ENCODE measurements at places on chromosomes 16 and 17.

- no peak for DNase-seq
Measured at GRCh38 chr17:16439303-16439791, 24.0 kb downstream of the TRPV2 start.

- DNase-seq, result peak; percentile 47
Measured at GRCh38 chr17:58172369-58173071, 5.7 kb downstream of the OR4D2 start.

- no peak for DNase-seq
Measured at GRCh38 chr16:75243667-75244224, 7.7 kb downstream of the BCAR1 start.

- DNase-seq, result no peak
Measured at GRCh38 chr16:89484041-89484501, 6.3 kb downstream of the ANKRD11 start.

DNA sequence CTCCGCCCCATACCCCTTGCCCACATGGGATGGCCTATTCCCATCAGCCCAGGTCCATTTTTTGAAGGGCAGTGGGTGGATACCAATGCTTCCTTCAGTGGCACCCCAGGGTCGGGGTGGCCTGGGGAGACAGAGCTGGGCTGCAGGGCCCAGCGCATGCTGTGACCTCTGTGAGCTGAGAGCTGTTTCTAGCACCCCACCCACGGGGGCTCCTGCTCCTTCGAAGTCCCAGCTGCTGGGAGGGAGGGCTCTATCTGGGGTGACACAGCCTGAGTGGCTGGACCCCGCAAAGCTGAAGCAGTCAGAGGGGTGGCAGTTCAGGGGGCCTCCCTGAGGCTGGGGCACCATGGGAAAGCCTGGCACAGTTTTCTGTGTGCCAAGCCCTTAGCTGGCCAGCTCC, 10.7 kb downstream of the PAM16 start:
- DNase-seq, result no peak

GRCh38 chr16:7330709-7331108, 1.9 kb upstream of the RBFOX1 start:
- no peak for DNase-seq

- no peak for DNase-seq
Measured at GRCh38 chr16:802914-803753, 2.6 kb upstream of the GNG13 start.

DNA sequence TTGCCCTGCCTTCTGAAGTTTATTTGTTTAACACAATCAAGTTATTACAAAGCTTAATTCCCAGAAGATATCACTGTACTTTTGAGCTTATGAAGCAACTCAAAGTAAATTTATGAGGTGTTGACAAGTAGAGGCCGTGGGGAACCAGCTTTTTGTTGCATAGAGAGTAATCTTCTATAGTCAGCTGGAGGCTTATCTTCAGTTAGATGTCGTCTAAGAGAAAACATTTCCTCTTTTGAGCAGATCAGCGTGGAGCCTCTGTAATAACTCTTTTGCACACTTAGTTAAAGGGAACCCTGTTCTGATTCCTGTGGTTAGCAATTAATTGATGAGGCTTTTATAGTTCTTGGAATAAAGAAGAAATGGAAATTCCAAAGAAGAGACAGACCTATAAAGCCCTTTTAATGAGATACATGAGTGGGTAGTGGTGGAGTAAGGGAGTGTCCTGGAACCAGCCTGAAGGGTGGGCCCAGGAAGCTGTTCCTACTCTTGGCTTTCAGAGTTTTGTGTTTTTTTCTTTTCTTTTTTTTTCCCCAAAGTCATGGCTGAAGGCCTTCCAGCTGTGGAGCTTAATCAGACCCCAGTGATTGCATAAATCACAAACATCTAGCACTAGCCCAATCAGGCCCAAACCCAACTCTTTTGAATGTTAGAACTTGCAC, 28.9 kb upstream of the MAP3K14 start:
- DNase-seq, result no peak

DNA sequence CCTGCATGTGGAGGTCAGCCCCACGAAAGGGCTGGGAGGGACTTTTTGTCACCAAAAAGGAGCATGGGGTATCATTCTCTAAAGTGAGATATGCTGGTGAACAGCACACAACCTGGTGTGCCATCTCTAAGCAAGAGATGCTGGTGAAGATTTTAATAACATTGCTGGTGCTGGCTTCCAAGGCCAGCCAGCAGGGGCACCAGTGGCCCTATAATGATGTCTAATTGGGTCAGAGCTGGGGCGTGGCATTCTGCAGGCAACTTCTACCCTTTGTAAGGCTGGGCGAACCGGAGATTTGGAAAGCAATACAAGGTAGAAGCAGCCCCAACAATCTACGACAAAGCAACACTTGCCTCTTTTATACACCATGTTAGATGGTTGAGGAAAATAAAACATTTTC, 16.8 kb downstream of the SDR42E1 start:
- no peak for DNase-seq

DNA sequence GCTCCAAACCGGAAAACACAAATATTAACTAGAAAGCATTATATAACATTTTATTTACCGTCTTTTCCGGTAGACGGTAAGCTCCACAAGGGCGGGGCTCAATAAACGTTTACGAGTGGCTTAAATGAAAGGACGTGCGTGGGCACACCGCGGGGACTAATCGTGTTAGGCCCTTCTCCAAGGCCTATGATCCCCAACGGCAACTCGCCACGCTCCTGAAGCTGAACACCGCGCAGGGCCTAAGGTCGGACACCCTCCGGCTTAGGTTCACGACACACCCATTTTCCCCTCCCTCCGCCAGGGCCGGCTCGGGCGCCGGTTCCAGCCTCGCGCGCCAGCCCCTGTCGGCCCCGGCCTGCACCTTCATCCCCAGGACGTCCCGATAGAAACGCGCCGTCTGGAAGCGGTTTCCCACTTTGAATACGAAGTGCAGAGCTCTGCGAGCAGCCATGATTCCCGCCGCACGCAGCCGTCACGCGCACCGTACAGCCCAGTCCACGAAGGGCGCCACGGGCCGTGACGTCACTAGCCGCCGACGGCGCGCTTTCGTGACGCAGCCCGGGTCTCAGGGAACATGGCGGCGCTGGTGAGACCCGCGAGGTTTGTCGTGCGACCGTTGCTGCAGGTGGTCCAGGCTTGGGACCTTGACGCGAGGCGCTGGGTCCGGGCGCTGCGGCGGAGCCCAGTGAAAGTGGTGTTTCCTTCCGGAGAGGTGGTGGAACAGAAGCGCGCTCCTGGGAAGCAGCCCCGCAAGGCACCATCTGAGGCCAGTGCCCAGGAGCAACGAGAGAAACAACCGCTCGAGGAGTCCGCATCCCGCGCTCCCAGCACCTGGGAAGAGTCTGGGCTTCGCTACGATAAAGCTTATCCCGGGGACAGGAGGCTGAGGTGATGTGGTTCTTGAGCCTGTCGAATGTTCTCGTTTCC, at the start of the genes GLOD4 and MRM3:
TSS of gene GLOD4 (minus strand) at position 476 of the 927 bp plus-strand sequence. CDS start at position 451, 25 bp downstream.
TSS of gene MRM3 (plus strand) at position 549 of the 927 bp plus-strand sequence. CDS start at position 575, 26 bp downstream.
- DNase-seq, result peak; percentile 91

- no peak for DNase-seq
Measured at GRCh38 chr16:26642047-26642664, 424.6 kb upstream of the C16orf82 start.

GRCh38 chr17:75809631-75810111, 25.1 kb downstream of the UNK start:
- no peak for DNase-seq

- no peak for DNase-seq
Measured at GRCh38 chr17:77769215-77769614, 189.3 kb upstream of the TNRC6C start.

DNA sequence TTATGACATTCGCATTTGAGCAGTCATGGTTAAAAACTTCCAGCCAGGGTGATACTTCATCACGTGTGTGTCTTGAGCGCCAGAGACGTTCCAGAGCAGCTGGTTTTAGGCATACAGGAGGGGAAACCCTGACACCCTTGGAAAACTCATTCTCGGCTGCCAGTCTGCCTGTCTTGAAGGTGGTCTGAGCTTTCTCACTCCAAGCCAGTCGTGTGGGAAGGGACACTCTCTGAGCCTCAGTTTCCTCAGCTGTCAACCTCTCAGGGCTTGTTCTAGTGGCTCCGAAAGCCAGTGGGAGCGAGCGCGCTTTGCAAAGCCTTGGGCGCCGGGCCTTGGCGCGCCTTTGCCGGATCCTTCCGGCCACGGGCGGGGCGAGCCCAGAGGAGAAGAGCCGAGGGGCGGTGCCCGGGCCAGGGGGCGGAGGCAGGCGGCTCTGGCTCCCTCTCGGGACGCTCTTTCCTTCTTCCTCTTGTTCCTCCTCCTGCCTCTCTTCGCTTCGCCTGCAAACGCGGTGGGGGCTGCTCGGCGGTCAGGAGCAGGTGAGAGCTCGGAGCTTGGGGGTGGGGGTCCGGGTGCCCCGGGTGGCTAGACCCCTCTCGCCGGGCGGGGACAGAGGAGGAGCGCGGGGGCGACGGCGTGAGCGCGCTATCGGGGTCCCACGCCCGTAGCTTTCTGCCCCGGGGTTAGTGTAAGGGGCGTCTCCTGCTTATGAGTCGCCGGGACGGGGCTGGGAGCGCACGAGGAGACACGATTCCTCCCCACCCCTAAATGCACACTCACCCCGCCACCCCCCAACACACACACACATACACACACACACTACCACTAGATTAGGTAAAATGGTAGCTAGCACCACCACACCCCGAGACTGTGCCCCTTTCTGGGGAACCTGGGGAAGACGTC, at the start of gene LDAF1:
TSS of gene LDAF1 (plus strand) at position 467 of the 903 bp plus-strand sequence. CDS start 2,509 bp downstream, outside the sequence.
- DNase-seq, result peak; percentile 87

DNA sequence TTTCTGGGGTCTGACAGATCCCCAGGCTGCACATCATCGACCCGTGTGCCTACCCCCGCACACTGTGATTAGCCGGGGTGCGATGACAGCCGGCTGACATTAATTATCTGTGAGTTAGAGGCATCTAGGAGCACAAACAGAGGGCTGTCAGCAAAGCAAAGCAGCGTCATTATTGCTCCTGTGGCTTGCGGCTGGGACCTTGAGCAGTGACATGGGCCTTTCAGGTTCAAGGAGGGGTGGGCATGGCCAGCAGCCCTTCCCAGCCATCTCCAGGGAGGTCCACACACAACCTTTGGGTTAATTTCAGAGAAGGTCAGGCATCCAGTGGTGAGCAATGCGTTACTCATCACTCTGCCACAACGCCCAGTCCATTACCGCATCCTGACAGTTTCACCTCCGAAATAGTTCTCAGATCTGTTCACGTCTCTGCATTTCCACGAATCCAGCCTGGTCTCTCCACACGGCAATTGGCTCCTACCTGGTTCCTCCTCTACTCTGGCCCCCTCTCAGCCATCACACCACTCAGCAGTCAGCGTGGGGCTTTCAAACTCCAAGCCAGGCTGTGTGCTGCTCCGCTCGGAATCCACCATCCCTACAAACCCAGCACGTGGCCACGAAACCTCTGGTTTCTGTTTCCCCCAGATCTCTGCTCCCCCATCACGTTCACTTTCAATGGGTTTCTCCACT, 249.7 kb upstream of the C16orf82 start:
- DNase-seq, result peak; percentile 49

DNA sequence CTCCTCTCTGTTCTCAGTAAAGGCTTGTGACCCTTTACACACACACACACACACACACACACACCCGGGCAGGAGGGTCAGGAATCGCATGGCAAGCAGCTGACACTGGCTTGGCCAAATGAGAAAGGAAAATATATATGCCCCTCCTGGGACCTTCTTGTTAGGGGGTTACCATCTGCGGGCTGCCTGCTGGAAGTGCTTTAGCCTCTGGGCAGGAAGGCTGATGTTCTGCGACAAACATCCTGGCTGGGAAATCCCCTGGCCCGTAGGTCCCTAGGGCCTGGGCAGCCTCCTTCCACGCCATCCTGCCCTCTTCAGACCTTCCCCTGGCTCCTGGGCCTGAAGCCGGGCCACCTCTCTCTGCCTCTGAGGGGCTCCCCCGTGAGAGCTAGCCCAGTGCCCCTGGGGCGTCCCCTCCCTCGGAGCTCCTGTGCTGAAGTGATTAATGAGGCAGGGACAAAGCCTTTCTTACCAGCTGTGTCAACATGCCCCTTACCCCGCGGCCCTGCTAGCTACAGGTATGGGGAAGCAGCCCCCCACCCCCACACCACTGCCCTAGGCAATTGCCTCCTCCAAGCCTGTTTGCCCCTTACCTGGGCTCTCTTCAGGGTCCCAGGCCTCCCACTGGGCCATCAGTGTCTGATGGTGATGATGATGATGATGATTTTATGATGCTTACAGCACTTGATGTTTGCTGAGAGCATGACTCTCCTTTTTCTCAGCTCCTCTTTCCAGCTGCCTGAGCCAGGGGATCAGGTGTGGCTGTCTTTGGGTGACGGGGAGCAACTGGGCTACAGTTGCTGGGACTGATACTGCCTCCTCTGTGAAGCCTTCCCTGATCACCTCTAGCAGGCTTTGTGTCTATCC, 32.8 kb upstream of the ETV4 start:
- DNase-seq, result no peak

DNA sequence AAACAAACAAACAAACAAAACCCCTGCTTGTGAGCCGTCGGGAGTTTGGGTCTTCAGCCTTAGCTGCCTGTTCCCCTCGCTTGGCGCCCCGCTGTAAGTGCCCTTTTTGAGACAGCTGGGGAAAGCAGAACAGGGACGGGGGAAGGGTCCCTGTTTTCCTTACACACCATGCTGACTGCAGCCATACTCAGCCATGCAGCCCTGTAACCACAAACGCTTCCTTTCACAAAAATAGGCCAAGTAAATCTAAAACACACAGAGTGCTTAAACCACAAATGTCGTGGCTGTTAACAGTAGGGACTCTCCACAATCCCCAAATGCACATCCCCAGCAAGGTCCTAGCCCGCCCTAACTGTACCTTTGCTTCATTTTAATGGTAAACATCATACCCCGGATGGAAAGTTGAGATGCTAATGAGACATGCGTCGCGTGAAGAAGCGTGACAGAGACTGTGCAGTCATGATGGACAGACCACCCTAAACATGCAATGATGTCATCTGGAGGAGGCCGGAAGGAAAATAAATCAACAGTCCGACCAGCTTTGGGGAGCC, 129.9 kb downstream of the MGAT5B start:
- DNase-seq, result no peak

GRCh38 chr16:50862818-50863643, 121.1 kb downstream of the CYLD start:
- DNase-seq, result no peak

DNA sequence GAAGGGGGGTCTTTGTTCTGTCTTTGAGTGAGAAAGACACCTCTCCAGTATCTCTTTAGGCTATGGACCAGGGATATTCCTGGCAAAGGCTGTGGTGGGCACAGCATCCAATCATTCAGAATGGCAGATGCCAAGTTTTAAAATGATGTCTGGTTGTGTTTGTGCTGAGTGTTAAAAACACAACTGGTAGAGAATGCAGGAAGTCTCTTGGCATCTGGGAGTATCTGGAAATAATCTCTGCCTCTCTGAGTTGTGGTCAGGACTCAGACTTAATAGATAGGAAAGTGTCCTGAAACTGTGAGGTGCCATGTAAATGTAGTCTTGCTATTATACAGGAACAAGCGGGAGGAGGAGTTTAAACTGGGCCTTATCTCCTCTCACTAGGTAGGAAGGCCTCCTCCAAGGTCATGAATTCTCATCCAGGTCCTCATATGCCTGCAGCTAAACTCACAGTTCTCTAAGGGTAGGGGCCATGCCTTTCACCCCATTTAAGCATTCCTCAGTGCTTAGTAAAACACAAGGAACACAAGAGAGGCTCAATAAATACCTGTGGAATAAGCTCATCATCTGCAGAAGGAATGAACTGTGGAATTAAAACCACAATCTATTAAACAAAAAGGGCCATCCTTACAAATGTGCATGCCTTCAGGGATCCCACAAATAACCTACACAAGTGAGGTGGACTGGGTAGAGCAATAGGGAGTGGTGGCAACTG, 317.6 kb downstream of the CBLN1 start:
- peak; percentile 70 for DNase-seq

- DNase-seq, result no peak
Measured at GRCh38 chr17:47741109-47741792, 8.2 kb downstream of the TBX21 start.
